ENCODE measurements at places on chromosomes 5 and 9.

DNA sequence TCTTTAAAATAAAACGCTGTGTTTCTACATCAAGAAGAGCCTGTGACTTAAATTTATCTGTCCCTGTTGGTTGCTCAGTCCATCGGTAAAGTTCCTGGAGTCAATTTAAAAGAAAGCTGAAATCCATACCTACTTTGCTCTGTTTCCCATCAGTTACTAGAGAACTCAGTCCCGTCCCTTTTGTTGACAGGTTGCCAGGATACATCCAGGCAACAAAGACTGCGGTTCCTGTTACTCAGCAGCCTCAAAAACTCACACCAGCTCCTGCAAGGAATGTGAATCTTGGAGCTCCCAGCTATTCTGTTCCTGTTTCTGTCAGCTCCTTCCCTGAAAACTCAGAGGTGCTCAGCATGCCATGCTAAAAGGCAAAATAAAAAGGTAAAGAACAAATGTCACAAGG lies at the start of gene ZNF474:
Gene ZNF474, plus strand, starts transcription at position 241 of the 400 bp plus-strand sequence. CDS start 22,445 bp downstream, outside the sequence.
- no peak for DNase-seq

DNA sequence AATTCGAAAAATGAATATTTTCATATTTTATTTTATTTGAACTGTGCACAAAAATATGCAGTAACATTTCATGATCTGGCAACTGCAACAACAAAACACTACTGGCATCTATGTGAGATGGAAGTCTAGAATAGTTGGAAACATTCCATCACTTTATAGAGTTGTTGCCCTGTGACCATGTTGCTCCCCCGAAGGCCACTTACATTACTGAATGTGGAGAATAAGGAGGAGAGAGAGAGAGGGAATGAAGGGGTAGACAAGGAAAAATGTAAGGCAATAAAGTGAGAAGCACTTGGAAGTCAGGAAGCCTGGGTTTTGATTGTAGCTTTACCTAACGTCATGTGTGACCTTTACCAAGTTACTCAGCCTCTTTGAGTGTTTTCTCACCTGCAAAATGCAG lies 437.2 kb upstream of the EDIL3 start:
- DNase-seq, result no peak

- no peak for DNase-seq
These were observed 693.2 kb upstream of the FTMT start for GRCh38 chr5:121158451-121158850.

DNA sequence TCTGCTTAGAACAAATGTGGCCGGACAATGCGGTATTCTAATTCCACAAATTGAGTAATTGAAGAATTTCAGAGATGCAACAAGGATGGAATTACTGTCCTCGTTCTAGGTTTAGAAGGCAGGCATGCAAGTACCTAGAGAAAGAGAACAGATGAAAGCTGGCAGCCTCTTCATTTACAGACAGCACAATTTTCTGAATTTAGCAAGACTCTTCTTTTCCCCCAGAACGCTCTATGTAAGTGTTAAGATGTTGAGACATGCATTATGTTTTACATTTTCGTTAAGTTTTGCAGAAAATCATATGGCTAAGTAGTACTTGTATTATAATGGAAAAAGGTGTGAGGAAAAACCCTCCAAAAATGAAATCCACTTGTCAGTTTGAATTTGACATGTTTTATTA lies 259.5 kb upstream of the ARRDC3 start:
- no peak for DNase-seq

DNA sequence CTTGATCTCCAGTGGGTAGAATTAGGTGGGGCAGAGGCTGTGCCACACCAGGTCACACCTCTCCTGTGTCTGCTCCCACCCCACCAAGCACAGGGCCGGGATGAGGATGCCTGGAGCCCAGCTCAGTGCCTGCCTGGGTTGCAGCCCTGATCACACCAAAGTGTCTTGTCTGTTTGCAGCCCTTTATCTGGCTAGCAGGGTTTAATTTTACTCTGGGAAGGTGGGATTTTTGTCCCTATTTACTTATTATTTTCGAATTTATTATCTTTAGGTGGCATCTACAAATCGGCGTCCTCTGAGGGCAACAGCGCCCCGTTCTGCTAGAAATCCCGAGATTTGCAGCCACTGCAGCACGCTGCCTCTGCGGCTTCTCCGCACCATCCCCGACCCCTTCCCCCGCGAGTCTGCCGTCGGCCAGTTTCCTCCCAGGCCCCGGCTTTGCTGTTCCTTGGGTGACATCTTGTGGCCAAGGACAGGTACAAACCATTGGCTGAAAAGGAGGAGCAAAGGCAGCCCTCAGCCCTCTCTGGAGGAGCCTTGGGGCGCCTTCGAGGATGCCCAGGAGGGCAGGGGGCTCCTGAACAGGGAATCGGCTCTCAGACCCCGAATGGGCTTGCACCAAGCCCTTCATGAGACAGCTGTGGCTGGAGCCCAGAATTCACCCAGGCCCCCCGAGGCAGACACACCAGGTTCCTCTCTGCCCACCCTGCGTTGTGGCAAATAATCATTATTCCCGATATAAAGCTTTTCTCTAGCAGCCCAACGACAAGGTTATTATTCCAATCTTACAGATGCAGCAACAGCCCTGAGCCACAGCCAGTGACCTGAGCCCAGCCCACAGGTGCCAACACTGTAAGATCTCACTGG lies 113.0 kb downstream of the GAPVD1 start:
- peak; percentile 32 for DNase-seq

DNA sequence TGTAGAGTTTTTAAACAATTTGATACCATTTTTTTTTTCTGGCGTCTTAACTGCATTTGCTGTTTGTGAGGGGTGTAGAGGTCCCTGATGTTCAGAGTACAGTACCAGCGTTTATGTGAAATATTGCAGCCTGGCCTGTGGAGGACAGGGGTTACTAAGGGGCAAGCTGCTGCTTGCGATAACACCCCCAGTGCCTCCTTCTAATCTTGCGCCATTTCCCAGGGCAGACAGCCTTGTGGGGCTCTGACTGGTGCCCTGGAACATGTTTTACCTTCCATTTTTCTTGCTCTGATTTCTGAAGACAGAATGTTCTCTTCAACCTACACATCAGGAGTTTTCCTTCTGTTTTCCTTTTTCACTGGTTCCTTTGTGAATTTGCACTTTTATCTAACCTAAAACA lies 142.9 kb downstream of the DOCK8 start:
- no peak for DNase-seq

DNA sequence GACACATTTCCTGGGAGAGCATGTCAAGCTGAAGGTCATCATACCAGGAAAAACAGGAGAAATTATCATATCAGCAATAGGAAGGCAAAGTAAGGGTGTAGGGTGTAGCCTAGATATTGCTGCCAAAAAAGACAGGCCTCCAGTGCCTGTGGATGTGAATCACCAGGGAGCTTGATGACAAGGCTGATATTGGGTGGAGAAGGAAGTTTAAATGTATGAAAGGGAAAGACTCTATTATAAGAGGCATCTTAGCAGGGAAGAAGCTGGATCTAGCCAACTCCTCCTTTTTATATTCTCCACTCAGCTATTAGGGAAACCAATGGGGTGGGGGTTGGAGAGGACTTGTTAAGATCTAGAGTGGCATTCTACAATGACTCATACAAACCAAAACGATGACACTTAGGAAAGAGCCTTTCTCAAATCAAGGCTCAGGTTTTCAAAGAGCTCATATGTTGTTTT lies 13.4 kb upstream of the TXNDC8 start:
- peak; percentile 21 for DNase-seq

DNA sequence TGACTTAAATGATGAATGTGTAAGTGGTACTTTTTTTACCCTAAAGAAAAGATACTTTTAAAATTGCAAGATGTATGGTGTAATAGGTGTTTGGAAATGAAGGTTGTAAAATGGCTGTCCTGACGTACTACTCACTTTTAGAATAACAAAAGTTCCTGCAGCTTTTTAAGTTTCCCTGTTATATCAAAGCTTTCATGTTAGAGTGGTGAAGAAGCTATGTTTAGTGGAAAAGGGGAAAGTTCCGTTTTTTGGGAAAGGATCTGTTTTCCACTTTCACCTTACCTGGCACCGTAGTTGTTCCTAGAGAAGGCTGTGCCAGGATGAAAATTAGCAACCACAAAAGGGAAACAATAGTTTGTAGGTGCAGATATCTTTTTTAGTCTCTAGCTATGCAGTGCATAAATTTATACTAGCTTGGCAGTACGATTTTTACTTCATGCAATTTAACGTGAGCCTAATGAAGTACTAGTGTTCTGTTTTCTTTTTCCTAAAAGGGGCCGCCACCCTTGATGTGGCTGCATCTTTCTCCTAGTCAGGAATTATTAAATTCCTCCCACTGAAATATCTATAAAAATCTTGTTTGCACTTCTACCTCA lies 1.3 kb downstream of the TNPO1 start:
- peak; percentile 11 for DNase-seq

DNA sequence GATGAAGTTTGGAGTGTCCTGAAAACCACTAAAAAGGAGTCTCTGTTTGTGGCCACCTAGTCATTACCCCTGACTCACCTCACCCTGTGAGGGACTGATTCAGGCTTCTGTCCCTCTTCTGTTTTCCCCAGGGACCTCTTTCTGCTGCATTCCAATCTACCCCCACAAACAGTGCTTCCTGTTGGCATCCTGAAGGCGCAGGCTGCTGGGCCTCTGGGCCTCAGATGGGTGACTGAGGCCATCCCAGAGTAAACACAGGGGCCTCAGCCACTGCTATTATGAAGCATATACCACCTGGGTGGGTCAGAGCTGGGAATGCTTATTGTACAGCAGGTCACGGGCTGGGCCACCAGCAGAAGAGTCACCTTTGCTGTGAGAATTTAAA lies 20.0 kb downstream of the MORN5 start:
- no peak for DNase-seq

GRCh38 chr9:73845954-73846690 lies 651.0 kb upstream of the RORB start:
- DNase-seq, result no peak

- DNase-seq, result no peak
These were observed 4.4 kb downstream of the S1PR3 start for GRCh38 chr9:88995627-88996026.

GRCh38 chr5:146919304-146919703 lies 40.7 kb upstream of the PPP2R2B start:
- DNase-seq, result no peak

DNA sequence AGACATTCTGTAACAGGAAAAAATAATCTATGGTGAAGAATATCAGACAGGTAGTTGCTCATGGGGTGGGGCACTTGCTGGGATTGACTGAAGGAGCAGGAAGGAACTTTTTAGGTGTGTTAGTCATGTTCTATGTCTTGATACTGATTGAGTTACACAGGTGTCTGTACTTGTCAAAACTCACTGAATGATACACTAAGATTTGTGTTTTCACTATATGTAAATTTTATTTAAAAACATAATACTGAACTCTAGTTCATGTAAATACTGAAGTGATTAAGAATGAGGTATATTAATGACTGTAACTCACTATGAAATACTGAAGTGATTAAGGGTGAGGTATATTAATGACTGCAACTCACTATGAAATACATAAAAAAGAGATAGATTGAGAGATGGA lies 28.5 kb downstream of the IL6ST start:
- no peak for DNase-seq

DNA sequence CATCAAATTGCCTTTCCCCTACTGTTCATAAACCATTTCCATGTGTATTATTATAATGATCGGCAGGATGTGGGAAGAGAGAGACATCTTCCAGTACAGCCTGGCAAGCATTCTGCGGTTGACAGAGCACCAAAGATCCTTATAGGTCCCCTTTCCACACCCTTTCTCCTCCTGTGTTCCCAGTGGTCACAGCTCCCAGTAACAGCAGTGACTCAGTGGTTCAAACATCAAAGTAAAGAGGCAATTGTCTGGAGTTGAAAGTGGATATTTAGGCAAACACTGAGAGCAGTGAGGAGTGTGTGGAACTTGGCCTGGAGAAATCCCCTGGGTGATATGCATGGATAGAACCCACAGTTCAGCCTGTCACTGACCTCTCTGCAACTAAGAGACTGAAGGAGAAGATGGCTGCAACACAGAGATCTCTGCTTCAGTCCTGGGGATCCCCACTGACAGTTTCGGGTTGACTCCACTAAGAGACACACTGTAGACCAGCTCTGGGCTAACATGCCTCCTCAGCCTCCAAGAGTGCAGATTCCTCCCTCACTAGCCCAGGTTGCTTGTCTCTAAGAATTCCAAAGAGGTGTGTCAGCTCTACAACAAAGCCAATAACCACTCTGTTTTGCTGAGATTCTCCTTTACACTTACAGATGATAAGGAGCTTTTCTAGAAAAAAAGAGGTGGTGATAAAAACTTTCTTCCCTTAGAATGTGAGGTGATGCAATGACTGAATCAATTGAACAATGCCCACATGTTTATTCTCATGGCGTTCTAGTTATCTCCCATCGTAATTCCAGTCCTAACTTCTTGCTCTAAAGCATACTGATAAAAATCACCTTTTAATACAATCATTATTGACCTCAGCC lies 94.4 kb upstream of the IL6ST start:
- DNase-seq, result no peak

DNA sequence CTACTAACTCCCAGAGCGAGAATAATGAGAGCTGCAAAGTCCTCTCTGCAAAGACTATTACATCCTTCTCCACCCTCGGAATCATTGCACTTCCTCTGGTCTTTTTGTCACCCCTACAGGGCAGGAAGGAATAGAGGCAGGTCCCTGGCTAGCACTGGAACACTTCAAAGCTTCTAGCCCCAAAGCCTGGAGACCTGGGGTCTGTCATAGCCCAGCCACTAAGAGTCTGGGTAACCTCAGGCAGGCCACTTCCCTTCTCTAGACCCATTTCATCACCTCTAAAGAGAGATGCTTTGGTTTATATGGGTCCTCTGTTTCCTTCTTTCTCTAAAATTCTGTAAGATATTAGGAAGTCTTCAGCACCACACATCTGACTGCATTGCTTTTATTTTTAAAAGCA lies 6.7 kb downstream of the ADRB2 start:
- DNase-seq, result no peak

GRCh38 chr5:89130851-89131250 lies 247.9 kb upstream of the MEF2C start:
- DNase-seq, result no peak

DNA sequence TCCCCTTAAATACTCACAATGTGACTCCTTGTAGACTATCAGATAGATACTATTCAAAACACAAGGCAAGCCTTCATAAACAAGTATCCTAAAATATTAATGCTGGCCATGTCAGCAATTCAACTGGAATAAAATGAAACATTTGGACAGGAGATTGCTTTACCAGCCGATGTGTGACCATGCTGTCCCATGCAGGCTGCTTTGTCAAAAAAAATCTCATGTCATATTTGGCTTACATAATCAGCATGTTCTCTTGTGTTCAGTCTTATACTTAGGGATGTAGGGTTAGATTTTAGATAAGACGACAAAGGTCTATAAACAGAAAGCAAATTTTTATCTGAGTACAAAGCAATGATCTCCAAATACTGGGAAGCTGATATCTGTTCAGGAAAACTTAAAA lies 108.5 kb downstream of the NR6A1 start:
- DNase-seq, result no peak

GRCh38 chr5:58706736-58707135 lies 123.9 kb downstream of the RAB3C start:
- DNase-seq, result no peak

GRCh38 chr5:35195472-35195852 lies 34.8 kb downstream of the PRLR start:
- DNase-seq, result no peak

DNA sequence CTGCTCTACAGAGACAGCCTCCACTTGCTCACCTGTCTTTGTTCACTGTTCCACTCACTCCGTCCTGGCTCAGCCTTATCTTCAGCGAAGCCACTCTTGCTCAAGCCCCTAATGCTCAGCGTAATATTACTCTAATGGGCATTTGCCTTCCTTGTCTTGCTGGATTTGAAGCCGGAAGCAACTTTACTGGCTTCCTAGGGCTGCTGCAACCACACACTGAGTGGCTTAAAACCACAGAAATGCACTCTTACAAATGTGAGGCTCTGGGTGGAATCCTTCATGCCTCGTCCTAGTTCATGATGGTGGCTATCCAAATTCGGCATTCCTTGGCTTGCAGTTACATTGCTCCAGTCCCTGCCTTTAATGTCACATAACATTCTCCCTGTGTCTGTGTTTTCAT lies 85.5 kb upstream of the MARCHF11 start:
- no peak for DNase-seq
